Suppressor macrophage treated with lipopolysaccharide for 1 hour (primary cell): ENCODE measurements at places on chromosomes 3 and 15.

DNA sequence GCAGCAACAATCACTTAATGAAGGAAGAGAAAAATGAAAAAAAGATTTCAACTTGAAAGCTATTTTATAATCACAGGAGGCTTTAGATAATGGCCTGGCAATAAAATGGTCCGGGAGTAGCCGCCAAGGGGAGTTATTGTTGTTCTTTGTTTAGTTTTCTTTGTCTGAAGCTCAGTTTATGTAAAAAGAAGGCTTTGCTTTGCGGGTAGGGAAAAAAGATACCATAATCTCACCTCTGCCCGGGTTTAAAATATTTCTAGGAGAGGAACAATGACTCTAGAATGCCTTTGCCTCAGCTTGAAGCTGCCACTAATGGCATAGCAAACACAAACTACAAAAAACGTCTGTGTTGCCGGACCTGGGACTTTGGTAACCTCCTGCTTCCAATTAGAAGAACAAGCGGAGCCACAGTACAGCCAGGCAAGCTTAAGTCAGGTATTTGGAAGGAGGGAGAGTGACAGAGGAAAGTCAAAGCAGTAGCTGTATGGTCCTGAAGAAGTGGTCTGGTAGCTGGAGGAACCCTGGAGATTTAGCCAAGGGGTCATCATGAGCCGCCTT is 764.5 kb downstream of the TUSC7 start:
- no peak for DNase-seq

GRCh38 chr3:81549831-81550230 is 211.6 kb downstream of the GBE1 start:
- DNase-seq: no peak

DNA sequence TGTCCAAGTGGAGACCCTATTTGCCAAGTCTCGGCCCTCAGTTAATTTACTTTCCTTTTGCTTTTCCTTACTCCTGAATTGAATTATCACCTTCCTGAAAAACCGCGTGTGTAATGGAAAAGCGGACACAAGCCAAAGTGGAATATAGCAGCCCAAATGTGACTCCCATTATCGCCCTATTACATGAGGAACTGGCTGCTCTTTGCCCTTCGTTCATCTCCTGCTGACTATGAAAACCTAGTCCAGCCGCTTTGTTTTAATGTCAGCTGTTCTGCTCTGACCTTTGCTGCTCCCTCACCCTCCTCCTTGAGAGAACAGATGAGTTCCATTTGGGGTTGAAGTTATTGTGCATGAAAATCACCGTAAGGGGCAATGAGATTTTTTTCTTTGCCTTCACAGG is 632.7 kb upstream of the SUCLG2 start:
- DNase-seq: no peak

GRCh38 chr15:98150536-98150935 is 190.0 kb downstream of the ARRDC4 start:
- DNase-seq: no peak

DNA sequence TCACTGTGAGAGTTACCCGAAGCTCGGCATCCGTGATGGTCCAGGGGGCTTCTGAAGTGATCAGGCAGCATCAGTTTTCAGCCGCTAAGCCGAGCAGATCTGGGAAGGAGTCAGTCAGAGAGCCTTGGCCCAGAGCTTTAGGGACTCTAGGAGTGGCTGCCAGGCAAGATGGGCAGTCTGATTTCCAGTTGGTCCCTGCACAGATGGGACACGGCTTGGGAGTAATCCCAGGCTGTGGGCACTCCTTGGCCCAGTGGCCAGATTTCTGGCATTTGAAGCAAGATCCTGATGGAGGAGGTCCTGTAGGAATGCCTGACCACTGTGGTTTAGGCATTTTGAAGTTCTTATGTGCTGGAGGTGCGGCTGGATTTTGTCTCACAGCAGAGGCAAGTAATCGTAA is 10.5 kb upstream of the IP6K2 start:
- DNase-seq: no peak
